ENCODE measurements at places on chromosomes 13 and 19.

GRCh38 chr19:7987114-7987768, 18.2 kb downstream of the ELAVL1 start:
- DNase-seq: no peak

GRCh38 chr13:70812481-70812880, 704.2 kb upstream of the KLHL1 start:
- no peak for DNase-seq

DNA sequence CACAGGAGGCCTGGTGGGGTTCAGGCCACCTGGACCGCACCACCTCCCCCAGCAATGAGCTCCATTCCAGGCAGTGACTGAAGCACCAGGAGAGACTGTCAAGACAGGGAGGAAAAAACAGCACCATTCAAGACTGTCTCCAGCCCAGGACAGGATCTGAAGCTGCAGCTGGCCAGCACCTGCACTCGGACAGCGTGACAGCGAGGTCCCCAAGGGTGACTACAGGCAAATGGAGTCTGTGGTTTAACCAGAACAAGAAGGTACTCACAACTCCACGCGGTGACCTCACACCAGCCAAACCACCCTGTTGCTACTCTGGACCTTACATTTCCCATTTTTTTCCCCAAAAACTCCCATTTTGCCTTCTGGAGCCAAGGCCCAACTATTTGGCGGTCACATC, 9.8 kb downstream of the MED26 start:
- DNase-seq: no peak

GRCh38 chr19:16023146-16023915, 53.0 kb upstream of the TPM4 start:
- no peak for DNase-seq

GRCh38 chr13:91609353-91609752, 210.9 kb downstream of the GPC5 start:
- DNase-seq: no peak

DNA sequence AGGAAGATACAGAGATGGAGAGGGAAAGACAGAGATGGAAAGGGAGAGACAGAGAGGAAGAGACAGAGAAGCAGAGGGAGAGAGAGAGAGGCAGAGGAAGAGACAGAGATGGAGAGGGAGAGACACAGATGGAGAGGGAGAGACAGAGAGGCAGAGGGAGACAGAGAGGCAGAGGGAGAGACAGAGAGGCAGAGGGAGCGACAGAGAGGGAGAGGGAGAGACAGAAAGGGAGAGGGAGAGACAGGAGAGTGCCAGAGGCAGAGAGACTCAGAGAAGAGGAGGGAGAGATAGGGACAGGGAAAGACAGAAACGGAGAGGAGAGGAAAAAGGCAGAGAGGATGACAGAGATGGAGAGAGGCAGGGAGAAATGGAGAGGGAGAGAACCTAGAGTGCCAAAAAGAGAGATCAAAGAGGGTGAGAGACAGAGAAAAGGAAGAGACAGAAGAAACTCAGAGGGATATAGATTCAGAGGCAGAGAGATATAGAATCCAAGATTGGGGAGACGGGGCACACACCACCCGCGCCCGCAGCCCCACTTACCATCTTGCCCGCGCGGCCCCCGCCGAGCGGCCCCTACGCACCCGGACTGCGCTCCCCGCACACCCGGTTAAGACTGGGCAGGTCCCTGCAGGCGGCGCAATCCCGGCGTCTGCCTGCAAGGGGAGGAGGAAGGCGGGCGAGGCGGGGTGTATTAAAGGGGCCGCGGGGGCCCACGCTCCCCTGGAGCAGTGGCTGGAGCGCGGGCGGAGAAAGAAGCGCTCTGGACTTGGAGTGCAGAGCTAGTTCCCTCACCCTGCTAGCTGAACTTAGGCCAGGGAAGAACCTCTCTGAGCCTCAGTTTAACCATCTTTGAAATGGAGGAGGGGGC, 10.7 kb downstream of the TM6SF2 start:
- no peak for DNase-seq

DNA sequence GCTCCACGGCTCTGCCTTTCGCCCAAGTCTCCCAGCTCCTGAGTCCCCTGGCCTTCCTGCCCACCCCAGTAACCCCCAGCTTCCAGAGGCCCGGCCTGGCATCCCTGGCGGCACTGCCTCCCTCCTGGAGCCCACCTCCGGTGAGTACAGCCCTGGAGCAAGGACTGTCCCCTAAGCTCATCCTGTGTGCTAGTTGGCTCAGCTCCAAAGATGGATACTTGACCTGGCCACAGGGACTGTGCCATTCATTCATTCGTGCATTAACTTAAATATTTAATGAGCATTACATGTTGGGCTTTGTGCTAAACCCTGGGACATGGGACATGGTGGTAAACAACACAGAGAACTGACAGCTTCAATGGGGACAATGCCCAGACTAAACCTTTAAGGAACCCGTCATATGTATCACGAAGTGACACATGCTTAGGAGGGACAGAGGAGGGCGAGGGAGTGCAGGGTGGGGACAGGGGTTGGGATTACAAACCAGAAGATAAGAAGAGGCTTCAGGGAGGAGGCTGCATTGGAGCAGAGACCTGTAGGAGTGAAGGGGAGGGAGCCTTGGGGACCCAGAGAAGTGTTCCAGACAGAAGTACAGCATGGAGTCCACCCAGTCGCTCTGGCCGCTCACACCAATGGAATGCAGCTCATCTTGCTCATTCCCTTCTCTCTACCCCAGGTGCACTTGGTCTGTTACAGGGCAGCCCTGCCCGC, 6.9 kb upstream of the OVOL3 start:
- no peak for DNase-seq

Data from activated CD4-positive, alpha-beta T cell treated with anti-CD3 and anti-CD28 coated beads for 4 hours (primary cell).